ENCODE measurements at places on chromosomes 4 and X. TPM values are rescaled to one million over a fixed set of nuclear protein-coding genes. Genes with fewer than 3 reads are reported as not detected.

MAOA gene
- 9.8 TPM for total RNA-seq

EFHC2 gene
- not detected for total RNA-seq

LINC00632 gene
- total RNA-seq, result 16.9 TPM

DCAF8L2 gene
- not detected for total RNA-seq

RBM3 gene
- 354 TPM for total RNA-seq

GAGE1 gene
- total RNA-seq, result not detected

DCTD gene
- total RNA-seq, result 180 TPM

RASGEF1B gene
- 5.4 TPM for total RNA-seq

GRCh38 chr4:154462081-154462810 lies 29.4 kb downstream of the DCHS2 start:
- no peak for DNase-seq

- DNase-seq, result no peak
These were observed 161.1 kb downstream of the NLGN4X start for GRCh38 chrX:6067600-6067999.

DNA sequence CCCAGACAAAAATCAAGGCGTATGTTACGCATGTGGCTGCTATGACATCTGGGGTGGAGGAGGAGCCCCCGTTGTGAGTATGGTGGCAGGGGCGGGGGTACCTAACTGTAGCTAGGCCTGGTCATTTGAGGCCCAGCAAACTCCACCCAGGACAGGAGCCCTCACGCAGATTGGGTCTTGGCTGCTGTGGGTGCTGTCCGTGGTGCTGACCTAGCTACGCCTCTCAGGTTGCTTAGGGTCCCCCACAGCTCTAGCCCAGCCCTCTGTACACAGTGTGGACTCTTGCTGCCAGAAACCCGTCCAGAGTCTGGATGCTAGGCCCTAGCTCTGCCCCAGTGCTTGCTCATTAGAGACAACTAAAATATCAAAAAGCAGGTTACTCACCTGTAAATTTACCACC lies 146.7 kb upstream of the PSAPL1 start:
- DNase-seq, result peak; percentile 36

DNA sequence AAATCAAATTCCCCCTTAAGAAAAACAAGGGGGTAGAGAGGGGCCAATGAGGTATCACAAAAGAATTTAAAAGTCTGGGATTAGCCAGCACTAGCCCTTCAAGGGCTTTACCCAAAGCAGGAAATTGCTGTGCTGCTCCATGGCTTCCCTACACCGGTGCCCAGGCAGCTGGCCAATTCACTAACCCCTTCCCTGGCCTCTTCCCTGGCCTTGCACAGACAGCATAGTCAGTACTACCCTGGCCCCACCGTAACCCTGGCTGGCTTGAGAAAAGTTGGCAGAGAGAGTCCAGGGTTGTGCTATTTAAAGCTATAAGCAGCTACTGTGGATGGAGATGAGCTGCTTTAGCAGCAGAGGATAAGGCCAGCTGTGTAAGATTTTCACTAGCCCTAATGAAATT lies 43.1 kb downstream of the ADAMTS3 start:
- DNase-seq, result peak; percentile 68

- no peak for DNase-seq
These were observed 200.5 kb downstream of the INPP4B start for GRCh38 chr4:142645475-142646108.

- DNase-seq, result peak; percentile 73
These were observed 426 bp upstream of the XIAP start for GRCh38 chrX:123859409-123859845.

DNA sequence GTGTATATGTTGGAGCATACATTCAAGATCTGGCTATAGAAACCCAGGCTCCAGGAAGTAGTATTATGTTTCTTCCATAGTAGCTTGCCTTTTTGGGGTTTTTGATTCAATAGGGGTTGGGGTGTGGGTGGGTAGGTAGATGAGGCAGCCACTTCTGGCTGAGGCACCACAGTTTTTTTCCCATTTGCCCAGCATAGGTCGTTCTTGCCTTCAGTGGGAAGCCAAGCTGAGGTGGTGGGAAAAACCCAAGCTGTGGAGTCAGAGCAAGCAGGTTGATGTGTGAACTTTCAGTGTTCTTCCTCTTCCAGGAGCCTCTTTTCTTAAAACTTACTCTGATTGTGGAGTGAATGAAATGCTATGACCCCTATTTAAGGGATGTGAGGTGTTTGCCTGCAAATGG lies 67.0 kb upstream of the RPS6KA3 start:
- DNase-seq, result no peak

- no peak for DNase-seq
These were observed 268.5 kb upstream of the LDB2 start for GRCh38 chr4:17166954-17167353.

- DNase-seq, result no peak
These were observed 98.5 kb downstream of the CENPC start for GRCh38 chr4:67446811-67447210.

DNA sequence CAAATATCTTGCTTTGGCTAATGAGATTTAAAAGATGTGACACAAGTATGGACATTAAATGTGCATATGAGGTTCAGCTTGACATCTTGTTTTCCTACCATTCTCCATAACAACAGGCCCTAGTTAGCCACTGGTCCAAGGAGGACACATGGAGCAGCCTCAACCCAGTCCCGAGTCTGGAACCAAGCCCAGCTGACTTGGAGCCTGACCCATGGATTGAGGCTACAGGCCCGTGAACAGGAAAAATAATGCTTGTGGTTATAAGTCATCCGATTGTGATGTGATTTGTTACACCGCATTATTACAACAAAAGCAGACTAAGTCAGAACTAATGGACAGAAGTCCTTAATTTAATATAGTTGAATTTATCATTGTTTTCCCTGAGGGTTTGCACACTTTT lies 123.2 kb upstream of the BANK1 start:
- DNase-seq, result no peak

- peak; percentile 73 for DNase-seq
These were observed 167.0 kb upstream of the GALNT7 start for GRCh38 chr4:173001571-173001970.

DNA sequence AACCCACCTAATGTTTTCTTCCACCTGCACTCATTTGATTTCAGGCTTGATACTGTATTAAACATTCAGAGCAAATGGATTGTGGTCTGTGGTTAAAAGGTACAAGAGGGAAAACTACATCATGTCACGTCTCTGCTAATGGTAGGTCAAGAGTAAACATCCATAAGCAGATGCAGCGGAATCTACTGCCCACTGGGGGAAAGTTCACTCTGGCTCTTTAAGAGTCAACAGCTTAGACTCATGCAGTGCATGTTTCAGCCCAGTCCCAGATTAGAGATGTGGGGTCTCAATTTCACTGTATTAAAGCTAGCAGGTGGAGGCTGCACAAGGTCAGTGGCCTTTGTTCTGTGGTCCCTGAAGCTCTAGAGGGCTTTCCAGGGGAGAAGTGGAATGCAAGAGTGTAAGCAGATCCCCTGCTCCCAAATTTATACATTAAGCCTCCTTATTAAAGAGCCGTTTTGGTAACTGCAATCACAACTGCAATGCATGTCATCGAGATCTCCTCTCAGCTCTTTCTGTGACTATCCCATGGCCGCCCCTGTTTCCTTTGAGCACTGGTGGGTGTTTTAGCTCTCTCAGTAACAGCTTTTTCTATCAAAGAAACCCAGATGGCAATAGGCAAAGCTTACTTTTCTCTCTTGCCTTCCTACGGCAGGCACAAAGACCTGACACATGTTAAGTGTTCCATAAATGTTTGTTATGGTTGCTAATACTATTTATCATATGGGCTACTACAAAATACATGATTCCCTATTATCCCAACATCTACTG lies 53.4 kb downstream of the LDB2 start:
- no peak for DNase-seq

GRCh38 chr4:38752941-38753806 lies 29.6 kb downstream of the TLR10 start:
- DNase-seq, result peak; percentile 96

- DNase-seq, result no peak
These were observed 1157.5 kb upstream of the PABPC4L start for GRCh38 chr4:135359128-135359527.

Data from MCF 10A (cell line).